ENCODE measurements at places on chromosomes 2 and 18. TPM values are rescaled to one million over a fixed set of nuclear protein-coding genes. Genes with fewer than 3 reads are reported as not detected.

- H3K4me1 ChIP-seq, result peaks cover 5% of the 10 kb centered on the region
- no peak overlapping the region for H3K4me3 ChIP-seq
- no peak overlapping the region for H3K27ac ChIP-seq
Observed at GRCh38 chr2:147639891-147640290, 204.9 kb upstream of the ACVR2A start.

- DNase-seq, result peak; percentile 30
- H3K4me3 ChIP-seq, result no peak overlapping the region
- peak overlapping the region; percentile 64 for H3K27ac ChIP-seq
- H3K27me3 ChIP-seq, result no peaks in the 10 kb centered on the region
Observed at GRCh38 chr18:9570255-9570654, 44.1 kb downstream of the PPP4R1 start.

DNA sequence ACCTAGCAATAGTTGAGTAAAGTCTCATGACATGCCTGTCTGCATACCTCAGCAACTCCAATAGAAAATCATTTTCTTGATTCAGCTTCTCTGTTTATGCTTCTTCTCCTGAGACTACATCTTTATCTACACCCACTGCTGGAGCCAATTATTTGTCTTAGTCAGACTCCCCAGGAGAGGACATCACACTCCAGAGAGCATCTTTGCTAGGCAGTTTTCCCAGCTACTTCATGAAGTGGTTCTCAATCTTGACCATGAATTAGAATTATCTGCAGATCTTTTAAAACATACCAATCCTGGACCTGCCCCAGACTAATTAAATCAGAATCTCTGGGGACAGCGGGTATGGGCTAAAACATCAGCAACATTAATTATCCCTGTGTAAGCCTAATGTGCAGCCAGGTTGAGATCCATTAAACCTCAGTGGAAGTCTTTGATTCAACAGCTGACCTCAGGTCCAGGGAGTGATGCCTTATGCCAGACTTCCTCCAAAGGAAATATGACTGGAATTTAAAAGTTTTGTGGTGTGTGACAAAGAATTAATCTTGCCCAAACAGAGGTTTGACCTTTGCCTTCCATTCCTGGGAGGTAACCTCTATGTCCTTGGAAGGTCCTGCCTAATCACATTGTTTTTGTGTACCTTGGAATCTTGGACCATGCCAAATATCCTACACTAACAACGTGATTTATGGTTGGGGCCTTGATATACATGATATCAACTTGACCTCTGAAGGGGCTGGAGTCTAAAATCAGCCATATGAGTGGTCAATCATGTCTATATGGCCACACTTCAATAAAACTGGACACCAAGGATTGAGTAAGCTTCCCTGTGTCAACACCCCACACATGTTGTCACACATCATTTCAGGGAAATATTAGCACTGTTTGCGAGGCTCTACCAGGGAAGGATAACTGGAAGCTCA, 99.3 kb upstream of the DNAJC10 start:
- H3K27me3 ChIP-seq, result no peaks in the 10 kb centered on the region
- H3K27ac ChIP-seq, result no peak overlapping the region

The ANKRD53 gene
- total RNA-seq, result not detected

DNA sequence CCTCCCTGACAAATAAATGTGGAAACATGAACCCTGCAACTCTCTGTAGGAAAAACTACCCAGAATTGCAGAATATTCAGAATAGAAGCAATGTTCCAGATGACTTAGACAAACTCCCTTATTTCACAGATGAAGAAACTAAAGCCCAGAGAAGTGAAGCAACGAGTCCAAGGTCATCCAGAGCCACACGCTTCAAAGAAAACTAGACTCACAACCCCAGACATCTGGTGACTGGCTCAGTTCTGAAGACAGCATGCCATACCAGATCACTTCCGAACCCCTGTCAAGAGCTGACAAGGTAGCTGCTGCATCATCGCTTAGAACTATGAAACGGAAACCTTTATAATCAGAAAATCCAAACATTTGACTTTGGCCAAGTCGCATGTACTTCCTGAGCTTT, 101.3 kb downstream of the PID1 start:
- no peak overlapping the region for H3K27ac ChIP-seq
- no peak overlapping the region for H3K4me3 ChIP-seq
- DNase-seq, result no peak
- no peaks in the 10 kb centered on the region for H3K4me1 ChIP-seq

DNA sequence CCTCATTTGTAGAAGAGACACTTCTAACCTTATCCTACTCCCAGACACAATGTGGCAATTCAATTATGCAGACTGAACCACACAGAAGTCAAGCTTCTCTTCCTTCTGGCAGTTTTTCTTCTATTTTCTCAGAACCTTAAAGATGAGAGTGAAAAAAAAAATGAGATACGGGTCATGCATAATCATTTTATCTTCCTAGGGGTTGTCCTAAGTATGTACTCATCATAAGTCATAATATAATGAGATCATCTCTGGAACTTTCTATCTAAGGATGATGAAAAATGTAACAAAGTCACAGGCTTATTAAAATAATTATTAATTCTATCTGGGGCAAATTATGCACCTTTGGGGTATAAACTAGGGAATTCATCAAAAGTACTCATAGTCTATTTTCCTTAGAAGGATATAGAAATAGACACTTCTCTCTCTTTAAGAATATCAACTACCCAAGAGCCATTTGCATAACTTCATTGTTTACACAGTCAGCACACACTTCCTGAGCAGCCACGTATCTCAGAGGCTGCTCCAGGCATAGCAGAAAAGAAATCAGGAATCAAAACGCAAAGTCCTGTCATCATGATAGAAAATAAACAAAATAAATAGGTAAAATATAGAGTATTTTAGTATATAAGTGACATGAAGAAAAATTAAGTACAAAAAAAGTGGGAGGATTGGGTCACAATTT, 345.9 kb upstream of the SPHKAP start:
- H3K4me3 ChIP-seq, result no peak overlapping the region
- H3K36me3 ChIP-seq, result no peaks in the 10 kb centered on the region
- no peak for DNase-seq
- H3K27ac ChIP-seq, result no peak overlapping the region
- no peaks in the 10 kb centered on the region for H3K4me1 ChIP-seq

Measured in colonic mucosa (tissue), 4 donors.